Transverse colon (tissue), 4 donors: ENCODE measurements at places on chromosomes 5 and 9. TPM values are rescaled to one million over a fixed set of nuclear protein-coding genes. Genes with fewer than 3 reads are reported as not detected.

Gene CENPP
- total RNA-seq: 2.9 TPM

Gene BHMT2
- 12.1 TPM for total RNA-seq

Gene KCNMB1
- total RNA-seq: 6.1 TPM

Gene EXOC3
- total RNA-seq: 77.8 TPM

Gene DBN1
- total RNA-seq: 11.9 TPM

Gene OBP2B
- total RNA-seq: not detected
